ENCODE measurements at places on chromosomes 5 and 9.
A peak's percentile ranks its signal among the peaks of the same experiment; 100 is the strongest.

GRCh38 chr9:110175275-110175968, 32.5 kb downstream of the C9orf152 start:
- no peak for DNase-seq

DNA sequence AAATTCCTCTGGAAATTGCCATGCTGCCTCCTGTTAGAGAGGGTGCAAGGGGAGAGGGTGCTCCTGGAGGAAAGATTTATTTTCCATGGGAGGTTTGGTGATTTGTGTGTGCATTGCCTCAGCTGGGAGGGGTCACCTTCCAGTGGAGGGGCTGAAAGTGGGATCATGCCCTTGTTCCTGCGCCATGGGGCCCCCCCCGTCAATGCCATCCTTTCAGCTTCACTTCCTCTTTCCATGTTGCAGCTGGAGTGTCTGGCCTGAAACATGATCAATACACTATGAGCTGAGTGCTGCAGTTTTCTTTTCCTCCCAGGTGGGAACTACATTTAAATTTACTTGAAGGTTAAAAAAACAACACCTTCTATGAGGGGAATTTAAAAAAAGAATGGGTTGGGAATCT, 176.8 kb downstream of the MELK start:
- no peak for DNase-seq

DNA sequence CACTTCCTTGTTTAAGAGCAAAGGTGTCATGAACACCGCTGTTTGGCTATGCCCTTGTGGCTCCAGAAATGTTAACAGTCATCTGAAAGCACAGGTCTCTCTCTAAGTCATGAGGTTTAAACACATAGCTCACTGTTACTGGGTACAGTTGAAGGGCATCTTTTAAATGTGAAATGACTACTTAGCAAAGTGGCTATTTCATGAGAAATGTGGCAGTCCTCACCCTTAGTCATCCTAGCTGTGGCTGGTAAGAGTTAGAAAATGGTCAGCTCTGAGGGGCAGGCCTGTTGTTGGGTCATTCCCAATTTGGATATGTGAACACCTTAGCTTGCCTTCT, 24.2 kb upstream of the TMEM171 start:
- no peak for DNase-seq

DNA sequence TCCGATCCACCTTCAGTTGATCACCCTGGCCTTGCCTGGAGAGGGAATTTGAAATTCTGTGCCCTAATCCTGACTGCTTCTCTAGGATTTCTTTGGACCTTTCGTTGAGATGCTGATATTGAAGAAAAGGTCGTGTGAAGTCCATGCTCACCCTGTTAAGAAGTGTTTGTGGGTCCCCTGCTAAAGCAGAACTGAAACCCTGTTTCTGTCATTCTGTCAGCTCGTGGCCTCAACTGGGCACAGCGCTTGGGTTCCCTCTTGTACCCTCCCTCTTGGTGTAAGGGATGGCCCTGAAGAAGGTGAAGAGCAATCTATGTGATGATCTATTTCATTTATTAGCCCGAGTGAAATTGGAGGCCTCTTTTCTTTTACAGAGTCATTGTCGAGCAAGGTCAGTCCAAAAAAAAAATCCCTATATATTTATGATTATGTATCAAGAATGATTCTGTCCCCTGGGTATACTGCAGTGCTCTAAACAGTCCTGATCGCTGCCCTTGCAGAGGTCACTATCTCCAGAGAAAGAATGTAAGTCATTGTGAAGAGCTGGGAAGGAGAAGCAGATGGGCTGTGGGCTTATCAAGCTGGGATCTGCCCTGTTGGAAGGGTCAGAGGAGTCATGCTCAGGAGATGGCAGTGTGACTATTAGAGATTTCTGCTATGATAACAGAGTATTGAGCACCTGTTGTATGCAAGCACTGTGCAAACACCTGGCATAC, 56.1 kb downstream of the WWC1 start:
- no peak for DNase-seq

DNA sequence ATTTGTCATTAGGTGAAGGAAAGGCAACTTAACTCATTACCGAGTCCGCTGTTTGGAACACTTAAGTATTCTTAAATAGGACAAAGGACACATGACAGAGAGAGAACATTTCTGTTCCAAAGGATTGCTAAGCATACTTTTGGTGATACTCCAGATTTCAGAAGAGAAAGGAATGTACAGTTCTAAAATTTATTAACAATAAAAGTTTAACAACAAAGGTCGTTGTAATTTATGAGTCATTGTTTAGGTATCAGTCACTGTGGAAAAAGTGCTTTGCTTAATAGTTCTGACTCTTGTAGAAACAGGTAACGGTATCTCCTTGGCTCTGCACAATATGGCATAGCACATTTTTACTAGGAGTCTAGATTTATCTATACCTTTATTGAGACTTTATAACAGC, 36.3 kb upstream of the PAM start:
- no peak for DNase-seq

GRCh38 chr9:22210262-22210661, 201.2 kb upstream of the CDKN2B start:
- no peak for DNase-seq

- no peak for DNase-seq
These were observed 5.4 kb downstream of the DMRT1 start for GRCh38 chr9:846852-847251.

- DNase-seq = no peak
These were observed 241.9 kb downstream of the SAXO1 start for GRCh38 chr9:18791074-18791473.

- DNase-seq = no peak
These were observed 8.6 kb downstream of the SUSD1 start for GRCh38 chr9:112166176-112167140.

GRCh38 chr9:106310782-106311181, 552.2 kb upstream of the ZNF462 start:
- no peak for DNase-seq

DNA sequence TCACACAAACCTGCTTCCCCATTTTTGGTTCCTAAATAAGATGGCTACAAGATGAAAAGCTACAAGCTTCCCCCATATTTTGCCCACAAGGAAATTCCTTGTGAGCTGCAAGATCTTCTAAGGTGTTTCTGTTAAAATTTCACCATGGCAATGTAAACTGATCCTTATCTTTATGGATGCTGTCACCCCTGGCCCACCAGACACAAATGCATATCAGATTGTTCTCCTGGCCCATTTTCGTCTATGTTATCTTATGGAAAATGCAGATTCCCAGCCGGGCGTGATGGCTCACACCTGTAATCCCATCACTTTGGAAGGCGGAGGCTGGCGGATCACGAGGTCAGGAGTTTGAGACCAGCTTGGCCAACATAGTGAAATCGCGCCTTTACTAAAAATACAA, 65.1 kb upstream of the IL6ST start:
- DNase-seq = no peak

DNA sequence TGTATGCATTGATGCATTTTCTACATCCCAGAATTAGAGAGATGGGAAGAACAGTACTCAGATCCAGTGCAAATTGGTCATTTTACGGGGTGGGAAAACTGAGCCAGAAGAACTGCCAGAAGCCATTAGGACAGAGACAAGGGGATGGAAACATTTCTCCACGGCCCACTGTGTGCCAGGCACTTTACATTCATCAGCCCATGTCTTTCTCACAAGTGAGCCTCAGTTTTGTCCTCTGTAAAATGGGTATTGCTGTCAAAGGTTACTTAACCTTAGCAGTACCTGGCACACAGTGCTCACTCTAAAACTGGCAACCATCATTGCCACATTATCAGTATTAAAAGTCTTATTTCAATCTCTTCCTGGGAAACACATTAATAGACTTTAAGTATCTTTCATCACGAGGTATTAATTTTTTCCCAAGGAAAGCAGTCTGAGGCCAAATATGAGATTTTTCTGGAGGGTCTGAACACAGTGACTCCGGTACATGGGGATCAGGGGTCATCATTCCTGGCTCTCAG, 5.2 kb downstream of the DUSP1 start:
- no peak for DNase-seq

DNA sequence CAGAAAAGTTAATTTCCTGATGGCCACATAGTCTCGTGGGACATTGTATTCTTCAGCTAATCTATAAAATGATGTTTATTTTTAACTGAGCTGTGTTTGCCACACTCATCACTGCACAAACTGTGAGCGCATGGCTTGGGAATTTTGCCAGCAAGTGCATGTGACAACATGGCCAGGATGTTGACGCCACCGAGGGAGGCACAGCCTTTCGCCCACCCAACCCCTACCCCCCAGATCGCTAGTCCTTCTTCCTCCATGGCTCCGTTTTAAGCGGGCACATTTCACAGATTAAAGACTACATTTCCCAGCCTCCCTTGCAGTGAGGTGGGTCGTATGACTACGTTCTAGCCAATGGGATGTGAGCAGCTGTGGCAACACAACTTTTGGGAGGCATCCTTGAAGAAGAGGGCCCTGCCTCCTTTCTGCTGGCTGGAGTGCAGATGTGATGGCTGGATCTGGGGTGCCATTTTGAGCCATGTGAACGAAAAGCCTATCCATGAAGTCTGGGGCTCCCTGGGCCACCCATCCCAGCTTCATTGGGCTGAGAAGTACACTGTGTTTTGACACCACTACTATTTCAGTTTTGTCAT, 7.9 kb downstream of the NRARP start:
- DNase-seq = no peak

- DNase-seq = no peak
These were observed 115.1 kb upstream of the TSLP start for GRCh38 chr5:110956280-110956912.

DNA sequence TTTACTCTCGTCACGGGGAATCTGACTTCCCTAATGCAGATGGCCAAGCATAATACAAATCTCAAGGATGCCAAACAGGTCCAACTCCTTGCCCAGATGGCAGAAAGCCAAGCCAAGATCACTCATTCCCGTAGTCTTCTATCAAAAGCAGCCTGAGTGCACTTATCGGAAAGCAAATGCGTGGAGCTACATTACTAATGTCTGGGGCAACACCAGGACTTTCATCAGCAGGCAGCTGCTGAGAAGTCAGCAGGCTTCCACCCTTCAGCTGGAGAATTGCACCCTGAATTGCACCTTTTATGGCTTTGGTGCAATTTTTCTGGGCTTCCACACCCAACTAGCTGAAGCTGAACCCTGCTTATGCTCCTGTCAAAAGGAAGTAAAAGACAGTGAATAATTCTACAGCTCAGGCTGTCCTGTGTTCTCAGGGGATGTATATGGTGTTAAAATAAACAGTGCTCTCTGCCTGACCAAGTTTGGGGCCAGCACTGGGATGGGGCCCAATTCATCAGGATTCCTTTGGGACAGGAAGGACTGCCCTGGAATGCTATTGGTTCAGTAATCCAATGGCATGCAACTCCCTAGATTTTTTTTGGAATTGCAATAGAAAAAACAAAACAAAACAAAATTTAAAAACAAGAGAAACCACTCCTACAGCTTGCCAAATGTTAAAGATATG, 92.6 kb downstream of the DPYSL3 start:
- no peak for DNase-seq

DNA sequence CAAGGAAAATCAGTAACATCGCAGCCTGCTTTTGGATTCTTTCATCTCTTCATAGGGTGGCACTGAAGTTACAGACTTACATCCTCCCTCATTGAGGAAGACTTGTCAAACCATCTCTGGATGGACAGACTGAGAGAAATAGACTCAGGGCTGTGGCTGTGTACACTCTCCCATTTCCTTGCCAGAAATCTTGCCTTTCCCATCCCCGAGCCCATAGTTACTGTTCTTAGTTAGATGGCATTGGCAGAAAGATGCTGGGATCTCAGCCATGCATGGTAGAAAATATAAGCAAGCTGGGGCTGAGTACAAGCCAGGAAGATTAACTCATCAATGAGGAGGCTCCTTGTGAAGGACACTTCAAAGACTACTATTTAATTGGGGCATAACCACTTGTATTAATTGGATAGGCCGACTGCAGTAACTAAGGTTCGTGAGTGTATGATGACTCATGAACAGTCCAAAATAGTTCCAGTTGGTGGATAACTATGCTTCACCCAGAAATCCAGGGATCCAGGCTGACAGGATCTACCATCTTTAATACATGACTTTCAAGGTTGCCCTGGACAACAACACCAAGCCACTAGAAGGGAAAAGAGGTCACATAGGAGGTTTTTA, 137.9 kb downstream of the TMEM38B start:
- DNase-seq = no peak

GRCh38 chr5:15236911-15237508, 263.0 kb upstream of the FBXL7 start:
- DNase-seq = no peak

- no peak for DNase-seq
These were observed 1.5 kb downstream of the AFF4 start for GRCh38 chr5:132961887-132962286.

DNA sequence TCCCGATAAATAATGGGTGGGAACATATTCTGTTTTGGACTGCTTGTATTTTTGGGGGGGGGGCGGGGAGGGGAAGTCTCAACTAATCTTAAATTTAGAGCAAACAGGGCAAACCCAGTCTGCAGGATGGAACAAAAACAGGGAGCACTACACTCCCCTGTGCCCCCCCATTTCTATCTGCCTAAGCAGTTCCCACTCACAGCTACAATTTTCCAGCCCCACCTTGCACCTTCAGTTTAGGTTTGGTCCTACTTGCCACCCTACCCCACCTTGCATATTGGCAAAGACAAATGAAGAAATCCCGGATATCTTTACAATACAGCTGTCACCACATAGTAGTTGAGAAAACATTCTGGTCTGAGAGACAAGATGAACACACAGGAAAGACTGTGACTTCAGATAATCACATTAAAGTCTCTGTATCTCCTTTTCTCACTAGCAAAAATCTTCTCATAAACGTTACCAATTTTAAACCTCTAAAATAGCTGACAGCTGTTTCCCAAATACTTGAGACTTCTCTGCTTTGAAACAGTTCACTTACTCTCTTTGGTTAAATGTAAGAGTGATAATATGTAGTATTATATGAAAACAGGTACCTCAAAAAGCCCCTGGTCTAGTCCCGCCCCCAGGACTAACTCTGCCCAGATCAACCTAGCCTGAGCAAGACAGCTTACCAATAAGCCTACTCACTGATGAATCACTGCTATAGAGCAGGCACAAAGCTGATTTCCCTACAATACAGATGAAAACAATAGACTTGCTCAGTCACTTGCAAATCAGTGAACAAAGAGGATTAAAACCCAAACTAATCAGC, 5.2 kb upstream of the RAPGEF6 start:
- peak; percentile 58 for DNase-seq

GRCh38 chr5:108578791-108579190, 168.9 kb upstream of the FER start:
- no peak for DNase-seq

- no peak for DNase-seq
These were observed 54.0 kb downstream of the GPR21 start for GRCh38 chr9:123087359-123087888.
